ENCODE measurements at places on chromosomes 11 and 22. TPM values are rescaled to one million over a fixed set of nuclear protein-coding genes. Genes with fewer than 3 reads are reported as not detected.

The NCAM1 gene
- total RNA-seq, result not detected

The NEU3 gene
- 3.6 TPM for total RNA-seq

The PISD gene
- total RNA-seq, result 29.0 TPM

The MMP10 gene
- 1.4 TPM for total RNA-seq

The SSTR3 gene
- total RNA-seq, result not detected

The MAP6 gene
- 1.4 TPM for total RNA-seq

The SERHL2 gene
- 0.13 TPM for total RNA-seq

Measured in A549 treated with DMSO at 1 μM for 4 hours (cell line).